ENCODE measurements at places on chromosomes 2 and 18.

DNA sequence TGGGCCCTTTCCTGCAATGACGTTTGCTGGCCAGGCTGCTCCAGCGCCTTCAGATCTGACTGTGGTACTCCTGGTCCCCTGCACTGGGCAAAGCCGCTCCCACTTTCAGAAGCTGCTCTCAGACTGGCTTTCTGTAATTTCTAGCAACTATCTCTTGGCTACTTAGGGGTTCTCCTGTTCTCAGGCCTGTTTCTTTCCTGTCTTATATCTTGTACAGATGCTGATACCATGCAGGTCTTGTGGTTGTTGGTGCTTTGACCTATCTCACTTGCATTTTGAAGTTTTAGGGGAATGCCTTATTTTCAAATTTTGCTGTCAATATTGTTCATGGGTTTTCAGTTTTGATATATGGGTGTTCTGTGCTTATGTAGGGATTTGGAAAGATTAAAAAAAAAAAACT, 145.8 kb downstream of the CLIP4 start:
- no peak for DNase-seq

GRCh38 chr2:173326806-173327205, 27.9 kb upstream of the CDCA7 start:
- no peak for DNase-seq

DNA sequence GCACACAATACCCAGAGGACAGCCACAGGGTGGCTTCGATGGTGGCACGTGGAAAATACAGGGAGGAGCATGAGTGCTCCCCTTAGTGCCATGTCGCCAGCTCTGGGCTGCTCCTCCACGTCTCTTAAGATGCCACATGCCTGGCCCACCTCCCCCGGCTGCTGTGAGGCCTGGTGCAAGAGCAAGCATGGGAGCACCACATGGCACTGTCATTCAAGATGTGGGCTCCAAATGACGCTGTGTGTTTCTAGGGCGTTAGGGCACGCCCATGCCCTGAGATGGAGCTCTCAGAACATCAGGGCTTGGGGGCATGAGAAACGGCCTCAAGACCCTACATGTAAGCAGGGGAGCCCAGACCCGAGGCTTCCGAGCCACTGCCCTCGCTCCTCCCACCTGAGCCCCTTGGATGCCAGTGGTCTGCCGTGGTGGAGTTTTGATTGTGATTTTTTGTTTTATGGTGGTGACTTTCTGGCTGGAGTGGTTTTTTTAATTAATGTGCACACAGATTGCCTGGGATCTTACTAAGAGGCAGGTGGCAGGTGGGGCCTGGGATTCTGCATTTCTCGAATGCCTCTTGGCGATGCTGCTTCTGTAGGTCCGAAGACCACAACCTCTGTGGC, 239.3 kb downstream of the GBX2 start:
- DNase-seq, result no peak

DNA sequence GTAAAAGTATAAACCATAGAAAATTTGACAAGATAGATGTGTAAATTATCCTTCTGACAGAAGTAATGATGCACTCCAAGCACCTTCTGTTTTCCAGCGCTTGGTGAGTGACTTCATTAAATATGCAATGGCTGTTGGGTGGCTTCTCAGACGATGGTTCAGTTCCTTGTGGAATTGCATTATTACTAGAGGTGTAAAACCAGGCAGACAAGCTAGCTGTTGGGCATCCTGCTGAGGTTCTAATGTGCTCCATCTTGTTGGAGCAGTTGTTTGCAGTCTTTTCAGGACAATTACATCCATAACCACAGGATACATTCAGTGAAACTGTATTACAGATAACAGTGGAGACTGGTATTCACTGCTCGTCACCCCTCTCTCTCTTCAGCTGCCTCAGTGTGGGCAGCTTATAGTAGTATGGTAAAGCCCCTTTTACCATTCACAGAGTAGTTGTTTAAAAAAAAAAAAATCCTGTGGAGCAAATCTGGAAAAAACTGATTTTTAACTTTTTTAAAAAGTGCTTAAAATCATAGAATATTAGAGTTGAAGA, 143.5 kb downstream of the AGPS start:
- DNase-seq, result no peak

DNA sequence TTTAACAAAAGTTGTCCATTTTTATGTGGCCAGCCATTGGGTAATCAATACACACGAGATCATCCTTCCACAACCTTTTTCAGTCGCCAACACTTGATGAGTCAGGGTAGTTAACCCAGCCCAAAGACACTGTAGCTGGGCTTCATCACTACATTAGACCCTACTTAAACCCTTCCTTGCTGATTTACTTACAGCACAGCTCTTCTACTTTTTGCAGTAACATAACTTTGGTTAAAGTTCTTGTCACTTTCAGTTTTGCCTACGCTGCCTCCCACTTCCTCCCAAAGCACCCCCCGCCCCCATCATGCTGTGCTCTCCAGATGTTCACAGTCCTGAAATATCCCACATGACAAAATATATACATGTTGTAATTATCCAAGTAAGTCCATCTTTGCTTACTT, 103.6 kb downstream of the CDK15 start:
- DNase-seq, result no peak

- no peak for DNase-seq
These were observed 618.6 kb upstream of the TMEFF2 start for GRCh38 chr2:192813341-192813740.

- no peak for DNase-seq
These were observed 2.6 kb upstream of the NEUROD1 start for GRCh38 chr2:181682795-181683517.

DNA sequence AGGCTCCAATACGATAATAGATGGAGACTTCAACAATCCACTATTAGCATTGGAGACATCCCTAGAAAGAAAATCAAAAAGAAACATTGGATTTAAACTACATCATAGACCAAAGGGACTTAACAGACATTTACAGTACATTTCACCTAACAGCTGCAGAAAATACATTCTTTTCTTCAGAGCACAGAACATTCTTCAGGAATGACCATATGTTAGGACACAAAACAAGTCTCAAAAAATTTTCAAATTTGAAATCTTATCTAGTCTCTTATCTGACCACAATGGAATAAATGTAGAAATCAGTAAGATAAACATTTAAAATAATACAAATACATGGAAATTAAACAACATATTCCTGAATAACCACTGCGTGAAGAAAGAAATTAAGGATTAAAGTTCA, 68.7 kb downstream of the STRADB start:
- DNase-seq, result no peak

GRCh38 chr2:186755066-186755465, 61.2 kb downstream of the FAM171B start:
- DNase-seq, result no peak

DNA sequence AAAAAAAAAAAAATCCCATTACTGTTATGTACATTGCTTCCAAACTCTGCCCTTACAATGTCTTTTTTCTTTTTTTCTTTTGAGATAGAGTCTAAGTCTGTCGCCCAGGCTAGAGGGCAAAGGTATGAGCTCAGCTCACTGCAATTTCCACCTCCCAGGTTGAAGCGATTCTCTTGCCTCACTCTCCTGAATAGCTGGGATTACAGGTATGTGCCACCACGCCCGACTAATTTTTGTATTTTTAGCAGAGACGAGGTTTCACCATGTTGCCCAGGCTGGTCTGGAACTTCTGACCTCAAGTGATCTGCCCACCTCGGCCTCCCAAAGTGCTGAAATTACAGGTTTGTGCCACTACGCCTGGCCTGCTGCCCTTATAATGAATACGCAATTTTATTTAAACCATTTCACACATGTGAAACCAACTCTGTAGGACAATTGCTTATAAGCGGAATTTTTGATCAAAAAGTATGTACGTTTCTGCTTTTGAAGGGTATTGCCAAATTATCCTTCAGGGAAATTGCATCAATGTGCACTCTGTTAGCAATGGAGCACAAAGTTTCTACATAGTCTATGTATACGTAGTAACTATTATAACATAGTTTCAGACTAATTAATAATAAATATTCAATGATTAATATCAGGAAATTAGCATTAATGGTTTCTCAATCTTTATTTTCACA, 55.7 kb upstream of the ACTR3 start:
- no peak for DNase-seq

DNA sequence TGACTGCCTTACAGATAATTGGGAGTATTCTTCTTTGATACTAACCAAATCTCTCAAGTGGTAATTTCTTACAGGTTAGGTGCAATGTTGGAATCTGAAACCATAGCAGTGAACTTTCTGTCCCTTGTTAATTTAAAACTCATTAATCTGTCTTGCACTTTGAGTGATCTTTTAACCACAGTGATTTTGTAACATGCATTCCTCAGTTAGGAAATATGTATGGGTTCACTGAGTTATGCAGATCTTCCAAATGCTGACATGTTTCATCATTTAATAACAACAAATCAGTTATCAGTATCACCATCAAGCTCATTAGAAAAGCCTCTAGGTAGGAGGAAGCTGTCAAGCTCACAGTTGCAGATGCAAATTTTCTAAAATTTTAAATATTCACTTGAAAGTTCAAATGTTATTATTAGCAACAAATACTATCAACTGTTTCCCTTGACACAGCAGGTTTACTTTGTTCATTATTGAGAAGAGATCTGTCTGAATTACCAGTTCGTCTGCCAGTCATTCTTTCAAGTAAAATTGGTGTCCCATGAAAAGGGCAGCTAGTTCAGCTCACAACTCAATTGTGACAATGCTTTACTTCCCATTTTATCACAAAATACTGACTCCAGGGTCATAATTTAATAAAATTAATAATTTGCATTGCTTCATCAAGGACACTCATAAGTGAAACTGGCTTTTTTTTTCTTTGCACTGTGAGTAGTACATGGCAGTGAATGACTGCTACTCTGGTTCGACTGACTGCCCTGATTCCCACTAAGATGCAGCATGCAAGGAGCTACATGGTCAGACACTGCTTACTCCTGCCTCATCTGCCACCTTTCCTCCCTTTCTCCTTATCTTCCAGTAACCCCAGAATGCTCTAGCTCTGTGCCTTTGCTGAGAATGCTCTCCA, 31.6 kb downstream of the SUCLG1 start:
- no peak for DNase-seq

GRCh38 chr2:218885981-218886947, 5.6 kb downstream of the WNT10A start:
- DNase-seq, result no peak

DNA sequence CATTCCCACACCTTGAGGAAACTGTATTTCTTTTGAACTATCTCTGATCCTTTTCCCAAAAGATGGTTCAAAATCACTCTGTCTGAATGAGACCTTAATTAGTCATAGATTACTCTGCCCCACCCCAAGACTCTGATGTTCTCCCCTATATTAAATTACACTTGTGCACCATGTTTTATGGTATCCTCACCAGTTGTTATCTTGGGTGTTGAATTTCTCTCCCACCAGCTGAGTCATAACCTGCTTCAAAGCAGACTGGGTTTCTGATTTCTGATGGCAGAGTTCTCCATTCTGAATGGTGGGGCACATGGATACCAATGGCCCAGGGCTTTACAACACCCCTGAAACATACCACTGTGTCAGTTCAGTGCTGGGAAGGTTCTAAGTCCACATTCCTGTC, 15.0 kb downstream of the CDH20 start:
- DNase-seq, result no peak

DNA sequence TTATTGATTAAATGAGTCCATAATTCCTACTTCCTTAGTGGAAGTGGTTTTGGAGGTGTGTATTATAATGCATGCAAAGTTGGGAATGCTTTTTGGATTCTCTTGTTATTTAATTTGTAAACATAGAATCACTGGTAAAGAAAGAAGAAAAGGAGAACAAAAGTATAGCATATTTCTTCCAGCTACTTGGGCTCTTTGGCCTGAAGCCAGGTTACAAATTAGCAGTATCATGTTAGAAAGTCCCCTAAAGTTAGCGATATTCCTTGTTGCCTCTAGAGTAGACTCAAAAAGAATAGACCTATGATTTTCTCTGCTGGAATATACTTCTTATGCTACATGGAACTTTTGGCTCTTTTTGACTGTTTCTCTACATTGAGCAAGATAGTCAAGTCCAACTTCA, 60.6 kb upstream of the CD28 start:
- no peak for DNase-seq

DNA sequence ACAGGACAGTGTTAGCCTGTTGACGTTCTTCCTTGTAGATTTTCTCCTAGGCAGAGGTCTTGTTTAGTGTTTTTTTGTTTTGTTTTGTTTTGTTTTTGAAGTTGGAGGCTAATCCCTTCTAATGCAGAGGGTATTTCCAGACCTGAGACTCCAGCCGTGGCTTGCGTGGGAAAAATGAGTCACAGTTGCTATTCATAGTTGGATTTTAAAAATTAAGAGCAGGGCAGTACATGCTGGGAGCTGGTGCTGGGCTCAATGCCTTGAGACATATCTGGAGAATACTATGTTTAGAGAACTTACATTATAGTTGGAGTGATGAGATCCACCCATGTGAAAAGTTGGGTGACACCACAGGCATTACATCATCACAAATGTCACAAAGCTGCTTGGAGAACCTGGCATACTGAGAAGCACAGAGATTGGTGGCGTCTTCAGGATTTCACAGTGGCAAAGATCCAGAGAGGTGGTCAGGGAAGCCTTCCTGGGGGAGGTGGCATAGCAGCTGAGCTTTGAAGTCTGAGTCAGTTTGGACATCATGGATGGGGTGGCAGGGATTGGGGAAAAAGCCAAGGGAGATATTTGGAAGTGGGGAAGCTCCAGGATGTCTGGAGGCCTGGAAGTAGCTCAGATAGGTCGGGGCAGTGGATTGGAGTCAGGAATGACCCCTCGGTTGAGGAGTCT, 249.4 kb downstream of the LOXHD1 start:
- DNase-seq, result no peak

DNA sequence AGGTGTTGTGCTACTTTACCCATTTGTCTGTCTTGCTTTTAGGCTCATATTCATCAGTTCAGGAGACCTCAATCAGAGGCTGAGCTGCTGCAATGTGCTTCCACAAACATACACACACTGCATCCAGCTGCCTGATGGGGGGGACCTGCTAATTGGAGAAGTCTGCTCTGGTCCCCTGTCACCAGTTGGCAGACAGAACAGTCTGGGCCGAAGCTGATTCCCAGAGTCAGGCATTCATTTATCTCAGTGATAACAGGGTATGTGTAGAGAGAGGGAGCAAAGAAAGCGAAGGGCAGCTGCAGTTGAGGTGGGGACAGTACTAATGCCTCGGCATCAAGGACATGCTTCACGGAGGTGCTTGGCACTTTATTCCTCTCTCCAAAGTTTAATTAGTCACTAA, 584.3 kb upstream of the PIK3C3 start:
- DNase-seq, result no peak
